A549 treated with RU486 at 1 μM for 4 hours (cell line): ENCODE measurements at places on chromosomes 16 and 17. TPM values are rescaled to one million over a fixed set of nuclear protein-coding genes. Genes with fewer than 3 reads are reported as not detected.

The SEC14L5 gene
- total RNA-seq = 0.05 to 0.09 TPM (median 0.06 TPM) in 4 of 5 replicates, not detected in the other

The RSKR gene
- total RNA-seq = 2.2 to 4.9 TPM (median 4.2 TPM) in 5 replicates

The MYH8 gene
- not detected in 5 replicates for total RNA-seq

The MYH13 gene
- total RNA-seq = not detected in 5 replicates

The GAS7 gene
- 0.30 to 0.57 TPM (median 0.37 TPM) in 5 replicates for total RNA-seq

The CDYL2 gene
- 0.19 to 1.1 TPM (median 0.56 TPM) in 5 replicates for total RNA-seq

The PRSS21 gene
- 0.21 to 0.30 TPM in 2 of 5 replicates, not detected in the others for total RNA-seq

The KAT8 gene
- total RNA-seq = 33.3 to 40.2 TPM (median 36.9 TPM) in 5 replicates

The SLC38A8 gene
- total RNA-seq = not detected in 5 replicates

The ERAL1 gene
- total RNA-seq = 70.2 to 92.5 TPM (median 85.9 TPM) in 5 replicates

The KRT31 gene
- not detected in 5 replicates for total RNA-seq

The C16orf86 gene
- total RNA-seq = 0.14 TPM in 1 of 5 replicates, not detected in the others

The KRTAP9-8 gene
- total RNA-seq = not detected in 5 replicates

The PTX4 gene
- total RNA-seq = not detected in 5 replicates

The KCNAB3 gene
- total RNA-seq = 1.5 to 3.4 TPM (median 2.9 TPM) in 5 replicates

The CDT1 gene
- total RNA-seq = 20.7 to 35.5 TPM (median 32.4 TPM) in 5 replicates

The CDH8 gene
- total RNA-seq = 0.15 to 0.51 TPM (median 0.36 TPM) in 5 replicates

The MPP3 gene
- 14.0 to 18.4 TPM (median 17.4 TPM) in 5 replicates for total RNA-seq
